Vagina (tissue), 2 donors: ENCODE measurements at places on chromosomes 6 and 20. TPM values are rescaled to one million over a fixed set of nuclear protein-coding genes. Genes with fewer than 3 reads are reported as not detected.

Gene BTN1A1
- not detected for total RNA-seq

GRCh38 chr20:57898332-57898731 is 188.5 kb upstream of the PMEPA1 start:
- no peaks in the 10 kb centered on the region for H3K36me3 ChIP-seq
- no peak overlapping the region for H3K4me3 ChIP-seq
- no peak for DNase-seq
- no peaks in the 10 kb centered on the region for H3K4me1 ChIP-seq
- no peak overlapping the region for H3K27ac ChIP-seq

- H3K27me3 ChIP-seq, result no peaks in the 10 kb centered on the region
- no peak for DNase-seq
- H3K4me3 ChIP-seq, result no peak overlapping the region
Observed at GRCh38 chr6:12481850-12482249, 191.7 kb downstream of the EDN1 start.

GRCh38 chr6:149922642-149923326 is at the start of gene RAET1G:
Gene RAET1G (minus strand): TSS chr6:149923121. CDS start chr6:149923010, 111 bp downstream.
- H3K36me3 ChIP-seq, result no peaks in the 10 kb centered on the region
- H3K4me3 ChIP-seq, result peak within 1 kb of the TSS; percentile 50
- DNase-seq, result peak; percentile 94
- H3K27me3 ChIP-seq, result no peaks in the 10 kb centered on the region
- no peak within 1 kb of the TSS for H3K27ac ChIP-seq

DNA sequence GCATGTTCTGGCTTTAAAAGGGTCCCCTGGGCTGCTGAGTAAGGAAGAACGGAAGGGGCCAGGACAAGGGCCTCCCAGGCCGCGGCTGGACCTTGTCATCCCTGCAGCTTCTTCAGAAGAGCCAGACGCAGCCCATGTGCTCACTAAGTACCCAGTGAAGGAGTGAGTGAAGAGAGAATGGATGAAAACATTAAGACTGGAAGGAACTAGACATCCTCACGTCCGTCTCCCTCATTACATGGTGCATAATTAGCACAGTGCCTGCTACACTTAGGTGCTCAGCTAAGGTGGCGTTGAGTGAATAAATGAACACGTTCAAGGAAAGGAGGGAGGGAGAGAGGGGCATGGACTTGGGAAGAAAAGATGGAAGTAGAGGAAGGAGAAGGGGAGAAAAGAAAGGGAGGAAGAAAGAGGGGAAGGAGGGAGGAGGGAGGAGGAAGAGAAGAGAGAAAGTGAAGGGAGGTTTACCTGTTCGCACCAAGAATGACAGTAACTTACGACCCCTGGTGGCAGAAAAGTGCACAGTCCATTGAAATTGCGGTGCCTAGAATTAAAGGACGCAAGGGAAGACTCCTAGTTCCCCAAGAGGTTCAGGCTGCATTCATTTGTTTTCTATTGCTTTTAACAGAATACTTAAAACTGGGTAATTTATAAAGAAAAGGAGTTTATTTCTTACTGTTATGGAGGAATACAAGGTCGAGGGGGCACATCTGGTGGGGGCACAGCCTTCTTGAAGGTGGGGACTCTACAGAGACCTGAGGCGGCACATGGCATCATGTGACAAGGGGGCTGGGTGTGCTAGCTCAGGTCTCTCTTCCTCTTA is 8.0 kb downstream of the TP53RK start:
- H3K36me3 ChIP-seq, result no peaks in the 10 kb centered on the region
- peaks cover 45% of the 10 kb centered on the region for H3K4me1 ChIP-seq
- no peak overlapping the region for H3K27ac ChIP-seq
- DNase-seq, result no peak

DNA sequence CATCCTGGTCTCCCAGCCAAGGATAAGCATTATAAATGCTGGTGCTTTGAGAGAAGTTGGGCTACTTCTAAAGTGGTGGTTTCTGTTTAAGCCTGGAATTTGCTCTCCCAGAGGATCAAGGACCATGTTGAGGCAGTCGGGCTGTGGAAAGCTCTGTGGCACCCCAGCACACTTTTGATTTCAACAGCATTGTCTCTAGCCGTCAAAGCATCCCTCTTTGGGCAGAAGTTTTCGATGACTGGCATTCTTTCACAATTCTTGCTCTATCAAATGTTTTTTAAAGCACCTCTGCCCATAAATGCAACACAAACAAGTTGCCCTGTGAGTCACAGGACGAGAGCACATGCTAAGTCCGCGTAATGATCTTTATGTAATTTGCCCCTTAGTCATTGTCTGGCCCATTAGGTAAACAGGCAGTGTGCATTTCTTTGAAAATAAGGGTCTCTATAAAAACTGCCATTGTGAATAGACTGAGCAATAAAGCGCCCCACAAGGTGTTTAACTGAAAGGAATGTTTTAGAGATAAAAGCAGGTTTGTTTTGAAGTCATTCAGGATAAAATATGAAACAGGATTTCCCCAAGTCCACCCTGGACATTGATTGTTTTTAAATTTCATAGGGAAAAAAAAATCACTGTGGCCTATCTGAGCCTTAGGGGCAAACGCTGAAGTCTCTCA is 44.7 kb upstream of the FOXQ1 start:
- H3K4me3 ChIP-seq, result no peak overlapping the region
- no peak for DNase-seq
- H3K27me3 ChIP-seq, result no peaks in the 10 kb centered on the region
- H3K36me3 ChIP-seq, result no peaks in the 10 kb centered on the region
- H3K27ac ChIP-seq, result no peak overlapping the region
- no peaks in the 10 kb centered on the region for H3K4me1 ChIP-seq

DNA sequence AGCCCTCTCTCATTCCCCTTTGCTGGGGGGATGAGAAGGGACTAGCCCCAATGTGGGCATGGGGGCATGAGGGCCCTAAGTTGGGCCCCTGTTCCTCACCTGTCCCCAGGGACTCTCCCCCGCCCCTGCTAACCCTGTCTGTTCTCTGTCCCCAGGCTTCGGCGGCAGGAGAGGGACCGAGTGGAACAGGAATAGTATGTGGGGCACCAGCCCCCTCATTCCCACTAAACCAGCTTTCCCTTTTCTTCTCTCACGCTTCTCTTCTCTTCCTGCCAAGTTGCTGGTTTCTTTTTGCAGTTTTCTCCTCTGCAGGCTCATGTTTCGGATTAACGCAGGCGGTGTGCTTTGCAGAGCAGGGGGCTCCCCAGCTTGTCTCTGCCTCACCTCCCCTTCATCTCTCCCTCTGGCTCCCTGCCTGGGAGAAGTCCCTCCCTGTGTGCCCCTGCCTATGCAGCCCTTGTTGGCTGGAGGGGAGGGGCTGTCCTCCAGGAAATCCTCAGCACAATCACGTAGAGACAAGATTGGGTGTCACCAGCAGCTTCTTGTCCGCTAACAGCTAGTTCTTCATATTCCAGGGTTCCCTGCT is 7.9 kb downstream of the TMEM63B start:
- peaks cover 28% of the 10 kb centered on the region for H3K36me3 ChIP-seq
- H3K27me3 ChIP-seq, result no peaks in the 10 kb centered on the region
- no peak overlapping the region for H3K27ac ChIP-seq
- H3K4me1 ChIP-seq, result peaks cover 24% of the 10 kb centered on the region
- H3K4me3 ChIP-seq, result no peak overlapping the region
- no peak for DNase-seq

GRCh38 chr6:56995347-56995902 is 40.5 kb downstream of the BEND6 start:
- H3K27ac ChIP-seq, result no peak overlapping the region
- DNase-seq, result no peak
- no peaks in the 10 kb centered on the region for H3K27me3 ChIP-seq
- H3K4me1 ChIP-seq, result no peaks in the 10 kb centered on the region
- no peak overlapping the region for H3K4me3 ChIP-seq
